CD4-positive, alpha-beta T cell treated with Interleukin-1 beta for 1 hour (primary cell): ENCODE measurements at places on chromosomes 4 and X.

DNA sequence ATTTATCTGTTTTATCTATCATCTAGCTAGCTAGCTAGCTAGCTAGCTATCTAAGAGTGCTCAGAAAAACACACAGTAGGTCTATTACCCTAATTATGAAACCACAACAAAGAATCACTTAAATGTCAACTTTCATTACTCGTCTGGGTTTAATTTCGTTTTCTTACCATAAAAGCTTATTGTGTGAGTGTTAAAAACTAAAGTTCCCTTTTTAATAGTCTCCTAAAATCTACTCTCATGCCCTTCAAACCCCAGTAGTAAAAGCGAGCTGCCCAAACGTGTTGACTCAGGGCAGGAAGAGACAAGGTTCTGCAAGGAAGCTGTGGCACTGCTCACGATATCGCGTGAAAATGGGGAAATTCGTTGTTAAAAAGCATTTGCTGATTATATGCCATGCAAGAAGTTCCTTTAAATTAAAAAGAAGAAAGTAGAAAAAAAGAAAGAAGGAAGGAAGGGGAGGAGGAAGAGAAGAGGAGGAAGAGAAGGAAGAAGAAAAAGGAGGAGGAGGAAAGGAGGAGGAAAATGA lies 595 bp downstream of the MBNL3 start:
- peak; percentile 34 for DNase-seq

- DNase-seq, result peak; percentile 69
Measured at GRCh38 chrX:9530848-9531274, 66.0 kb downstream of the TBL1X start.

DNA sequence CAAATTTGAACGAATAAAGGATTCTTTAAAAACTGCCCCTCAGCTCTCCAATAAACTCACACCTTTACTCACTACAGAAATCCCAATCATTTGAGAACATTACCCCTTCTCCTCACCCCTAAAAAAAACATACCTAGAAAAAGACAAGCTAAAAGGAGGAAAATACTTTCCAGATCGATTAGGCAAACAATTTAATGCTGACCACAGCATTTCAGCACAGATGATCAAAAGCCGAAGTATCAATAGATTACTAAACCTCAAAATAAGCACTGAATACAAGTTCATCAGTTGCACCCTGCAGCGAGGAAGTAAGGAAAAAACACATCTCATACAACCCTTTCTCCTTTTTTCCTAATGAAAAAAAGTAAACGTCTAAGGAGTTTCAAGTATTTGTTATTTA lies 65.5 kb downstream of the MBNL3 start:
- no peak for DNase-seq

- no peak for DNase-seq
Measured at GRCh38 chr4:153247116-153247490, 42.9 kb downstream of the TRIM2 start.

GRCh38 chr4:38068107-38068506 lies 107.9 kb downstream of the PTTG2 start:
- no peak for DNase-seq

DNA sequence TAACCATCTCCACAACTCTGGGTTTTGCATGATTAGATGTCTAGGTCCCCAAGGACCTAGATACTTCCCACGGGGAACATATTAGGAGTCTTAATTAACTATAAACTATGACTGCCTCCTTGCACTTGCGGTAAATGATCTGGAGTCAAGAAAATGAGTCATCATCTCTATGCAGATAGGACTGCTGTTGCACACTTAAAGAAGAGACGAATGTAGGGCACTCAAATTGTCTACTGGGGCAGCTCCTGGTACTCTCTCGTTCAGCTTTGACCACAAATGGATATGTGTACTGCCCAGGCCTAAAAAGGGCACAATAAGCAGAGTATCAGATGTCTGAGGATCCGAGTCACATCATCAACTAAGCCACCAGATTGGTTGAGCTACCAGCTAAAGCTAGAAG lies 1783.4 kb upstream of the AGA start:
- DNase-seq, result no peak

- no peak for DNase-seq
Measured at GRCh38 chrX:18871161-18871890, 112.6 kb downstream of the PHKA2 start.
